Ovary (tissue), 10 donors: ENCODE measurements at places on chromosomes 7 and 10.

DNA sequence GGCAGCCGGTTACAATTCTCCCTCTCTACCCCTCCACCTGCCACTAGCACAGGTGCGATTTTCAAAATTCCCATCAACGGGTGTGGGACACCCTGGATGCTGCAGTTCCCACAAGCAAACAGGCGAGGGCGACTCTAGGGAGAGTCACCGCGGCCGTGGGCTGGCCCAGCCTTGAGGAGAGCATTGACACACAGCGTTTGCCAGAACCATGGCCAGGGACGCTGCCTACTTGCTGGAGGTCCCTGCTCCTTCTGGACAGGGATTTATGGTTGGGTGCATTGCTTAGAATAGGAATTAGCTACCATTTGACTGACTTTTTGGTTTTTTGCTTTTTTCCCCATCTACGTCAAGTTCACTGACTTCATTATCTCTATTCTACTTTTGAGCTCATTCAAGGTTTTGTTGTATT, 19.0 kb upstream of the CLDN4 start:
- DNase-seq = no peak

DNA sequence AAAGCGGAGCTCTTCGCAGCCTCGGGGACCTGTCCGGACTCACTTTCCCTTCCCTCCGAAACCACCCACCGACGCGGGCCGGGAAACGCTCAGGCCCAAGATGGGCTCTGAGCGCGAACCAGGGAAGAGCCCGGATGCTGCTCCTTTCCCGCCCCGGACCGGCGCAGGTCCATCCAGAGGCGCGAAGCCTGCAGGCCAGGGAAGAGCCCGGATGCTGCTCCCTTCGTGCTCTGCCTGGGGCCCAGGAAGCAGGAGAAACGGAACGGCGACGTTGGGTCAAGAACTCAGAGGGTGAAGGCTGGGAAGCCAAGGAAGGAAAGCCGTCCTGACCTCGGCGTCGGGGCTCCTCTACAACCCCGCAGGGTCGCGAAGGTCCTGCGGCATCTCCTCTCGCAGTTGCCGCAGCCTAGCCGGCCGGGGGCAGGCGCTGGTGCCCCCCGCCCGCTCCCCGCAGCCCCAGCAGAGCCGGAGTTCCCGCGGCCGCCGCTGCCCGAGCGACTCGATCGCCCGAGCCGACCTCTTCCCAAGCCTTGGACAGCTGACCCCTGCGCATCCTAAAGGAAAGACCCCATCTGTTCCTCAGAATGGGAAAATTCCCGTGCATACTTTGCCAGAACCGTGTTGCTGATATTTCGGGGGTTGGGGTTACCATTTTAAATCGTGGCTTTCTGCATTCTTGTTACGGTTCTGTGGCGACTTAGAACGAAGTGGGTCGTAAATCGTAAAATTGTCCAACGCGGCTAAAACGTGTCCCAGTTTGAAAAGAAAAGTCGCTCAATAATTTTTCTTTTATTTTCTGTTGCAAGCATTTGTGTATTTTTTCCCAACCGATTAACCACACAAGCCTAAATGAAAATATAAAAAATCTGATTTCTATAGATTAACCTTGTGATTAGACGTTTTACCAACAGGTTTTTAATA, 7.5 kb downstream of the HOXA1 start:
- no peak for DNase-seq

DNA sequence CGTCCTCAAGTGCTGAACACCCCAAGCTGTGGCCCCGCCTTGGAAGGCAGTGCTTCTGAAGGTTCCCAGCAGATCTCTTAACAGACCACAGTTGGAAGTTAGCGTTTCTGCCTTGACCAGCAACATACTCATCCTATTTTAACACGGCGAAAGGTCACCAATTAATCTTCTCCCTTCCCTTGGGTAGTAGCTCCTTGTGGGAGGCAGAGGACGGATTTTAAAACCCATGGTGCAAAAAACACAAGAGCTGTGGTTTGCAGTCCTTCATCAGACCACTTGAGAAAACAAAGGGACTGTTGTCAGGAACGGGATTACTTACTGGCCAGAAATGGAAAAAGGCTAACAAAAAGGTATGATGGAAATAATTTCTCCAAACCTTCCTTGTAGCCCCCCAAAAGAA, 87.3 kb downstream of the BEND7 start:
- DNase-seq = no peak

DNA sequence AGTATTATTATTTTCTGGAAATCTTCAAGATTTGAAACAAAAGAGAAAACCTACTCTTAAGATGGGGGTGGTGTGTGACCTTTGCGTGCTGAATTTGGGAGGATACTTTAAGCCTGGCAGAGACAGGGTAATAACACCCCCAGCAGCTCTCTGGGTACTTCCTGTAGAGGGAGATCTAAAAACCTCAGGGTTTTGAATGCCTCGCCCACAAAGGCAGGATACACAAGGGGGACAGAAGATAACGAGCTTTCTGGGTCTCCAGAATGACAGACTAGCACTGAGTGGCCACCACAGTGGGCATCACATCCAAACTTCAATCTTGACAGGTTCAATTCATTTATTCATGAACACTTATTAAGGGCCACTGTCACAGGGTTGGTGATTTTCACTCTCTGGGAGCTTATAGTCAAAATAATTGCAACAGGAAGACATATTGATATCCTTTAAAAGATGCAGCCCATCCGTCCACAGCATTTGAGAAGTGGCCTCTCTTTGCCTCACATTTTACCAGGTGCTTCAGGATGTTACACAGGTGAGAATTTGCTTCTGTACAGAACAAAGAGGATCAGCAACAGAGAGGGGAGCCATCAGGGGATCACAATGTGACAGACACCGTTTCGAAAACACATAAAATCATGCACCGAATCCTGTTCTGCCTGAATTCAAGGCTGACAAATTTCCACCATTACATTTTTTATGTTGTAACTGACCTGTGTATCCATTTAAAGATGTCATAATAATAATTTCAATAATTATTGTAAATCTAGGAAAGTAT, 14.3 kb downstream of the CPA1 start:
- DNase-seq = no peak

- DNase-seq = no peak
These were observed 108.9 kb downstream of the IPMK start for GRCh38 chr10:58158806-58159205.

DNA sequence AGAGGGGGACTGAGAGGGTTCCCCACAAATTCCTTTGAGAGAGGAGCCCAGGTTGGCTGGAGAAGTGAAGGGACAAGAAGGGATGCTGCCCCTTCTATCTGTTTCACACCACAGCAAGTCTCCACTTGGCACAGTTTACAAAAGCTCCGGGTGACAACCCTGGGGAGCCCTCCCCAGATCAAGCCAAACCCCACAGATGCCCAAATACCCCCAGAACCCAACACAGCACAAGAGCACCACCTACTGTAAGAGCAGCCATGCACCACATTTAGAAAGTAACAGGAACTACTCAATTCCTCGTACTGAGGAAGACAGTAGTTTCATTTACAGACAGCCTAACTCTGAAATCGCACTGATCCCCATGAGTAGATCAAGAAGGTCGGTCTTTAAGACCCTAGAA, 67.8 kb upstream of the ATP6V0A4 start:
- no peak for DNase-seq

- DNase-seq = no peak
These were observed 31.0 kb upstream of the STARD3NL start for GRCh38 chr7:38147005-38147404.

DNA sequence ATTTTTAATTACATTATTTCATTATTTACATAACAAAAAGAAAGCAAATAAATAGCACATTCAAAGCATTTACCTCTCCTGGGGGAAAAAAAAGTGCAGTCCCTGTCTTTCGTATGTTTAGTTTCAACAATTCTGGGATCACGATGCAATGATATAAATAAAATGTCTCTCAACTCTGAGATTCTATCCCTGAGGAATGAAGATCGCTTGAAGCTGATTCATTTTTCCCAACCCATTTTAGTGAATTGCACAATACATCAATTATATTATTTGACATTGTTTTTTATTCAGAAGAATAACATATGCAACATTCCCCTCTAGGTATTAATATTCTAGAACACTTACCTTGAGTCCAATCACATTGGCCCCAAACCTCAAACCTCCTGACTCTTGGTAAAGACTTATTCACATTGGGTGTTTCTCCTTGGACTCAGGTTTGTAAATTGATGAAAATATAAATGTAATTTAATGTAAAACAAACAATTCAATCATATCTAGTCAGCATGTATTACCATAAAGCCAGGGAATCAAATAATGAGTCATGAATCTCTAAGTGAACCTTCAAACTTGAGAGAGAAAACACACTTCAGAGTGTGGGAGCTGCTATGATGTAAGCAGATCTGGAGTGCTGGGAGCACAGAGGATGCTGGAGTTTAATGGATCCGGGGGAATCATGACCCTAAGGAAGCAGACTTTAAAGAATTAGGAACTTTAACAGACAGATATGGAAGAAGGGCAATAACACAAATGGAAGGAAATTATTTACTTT, 5.3 kb upstream of the SCIN start:
- DNase-seq = no peak

- DNase-seq = no peak
These were observed 181.5 kb upstream of the AOAH start for GRCh38 chr7:36905841-36906240.

- DNase-seq = no peak
These were observed 166.4 kb downstream of the MAD1L1 start for GRCh38 chr7:2066251-2066919.

DNA sequence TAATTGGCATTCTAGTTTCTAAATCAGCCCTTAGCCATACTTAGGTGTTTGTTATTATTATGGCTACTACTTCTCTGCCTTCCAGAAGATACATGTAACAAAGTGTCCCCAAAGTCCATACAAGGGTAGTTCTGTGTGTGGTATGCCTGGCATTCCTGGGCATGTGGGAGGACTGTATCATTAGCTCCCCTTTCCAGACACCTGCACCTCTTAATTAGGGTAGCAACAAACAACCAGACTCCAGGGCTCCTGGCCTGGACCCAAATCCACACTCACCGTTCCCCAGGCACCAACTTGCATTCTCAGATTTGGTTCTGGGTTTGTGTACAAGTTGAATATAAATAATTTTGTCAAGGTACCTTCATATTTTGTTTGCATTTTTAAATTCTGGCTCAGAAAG, 15.5 kb upstream of the CALD1 start:
- no peak for DNase-seq

- DNase-seq = no peak
These were observed 30.4 kb downstream of the MAD1L1 start for GRCh38 chr7:2202361-2202761.

DNA sequence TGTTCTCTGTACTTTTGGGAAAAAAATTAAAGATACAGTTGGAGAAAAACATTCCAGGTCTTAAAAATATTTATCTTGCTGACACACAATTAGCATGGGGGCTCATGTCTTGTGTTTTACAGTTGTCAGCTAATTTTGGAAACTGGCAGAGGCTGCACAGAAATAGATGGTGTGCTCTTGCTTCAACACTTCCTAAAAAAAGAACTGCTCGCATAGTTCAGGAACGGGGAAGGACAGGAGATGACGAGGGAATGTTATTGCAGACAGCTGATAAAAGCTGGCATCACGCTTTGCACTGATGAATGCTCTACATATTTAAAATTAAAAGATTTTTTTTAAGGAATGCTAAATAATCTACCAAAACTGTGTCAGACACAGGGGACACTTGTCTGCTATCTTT, 103.5 kb upstream of the CELF2 start:
- DNase-seq = no peak

- peak; percentile 60 for DNase-seq
These were observed 20.3 kb upstream of the IGF2BP3 start for GRCh38 chr7:23490357-23491135.

GRCh38 chr7:24549991-24550390, 23.3 kb upstream of the PALS2 start:
- DNase-seq = no peak

- DNase-seq = no peak
These were observed 87.4 kb downstream of the ARHGAP22 start for GRCh38 chr10:48517482-48517881.

- DNase-seq = no peak
These were observed 144.7 kb downstream of the PFKFB3 start for GRCh38 chr10:6347391-6347951.

- DNase-seq = no peak
These were observed 40.8 kb upstream of the DLD start for GRCh38 chr7:107850216-107850615.

DNA sequence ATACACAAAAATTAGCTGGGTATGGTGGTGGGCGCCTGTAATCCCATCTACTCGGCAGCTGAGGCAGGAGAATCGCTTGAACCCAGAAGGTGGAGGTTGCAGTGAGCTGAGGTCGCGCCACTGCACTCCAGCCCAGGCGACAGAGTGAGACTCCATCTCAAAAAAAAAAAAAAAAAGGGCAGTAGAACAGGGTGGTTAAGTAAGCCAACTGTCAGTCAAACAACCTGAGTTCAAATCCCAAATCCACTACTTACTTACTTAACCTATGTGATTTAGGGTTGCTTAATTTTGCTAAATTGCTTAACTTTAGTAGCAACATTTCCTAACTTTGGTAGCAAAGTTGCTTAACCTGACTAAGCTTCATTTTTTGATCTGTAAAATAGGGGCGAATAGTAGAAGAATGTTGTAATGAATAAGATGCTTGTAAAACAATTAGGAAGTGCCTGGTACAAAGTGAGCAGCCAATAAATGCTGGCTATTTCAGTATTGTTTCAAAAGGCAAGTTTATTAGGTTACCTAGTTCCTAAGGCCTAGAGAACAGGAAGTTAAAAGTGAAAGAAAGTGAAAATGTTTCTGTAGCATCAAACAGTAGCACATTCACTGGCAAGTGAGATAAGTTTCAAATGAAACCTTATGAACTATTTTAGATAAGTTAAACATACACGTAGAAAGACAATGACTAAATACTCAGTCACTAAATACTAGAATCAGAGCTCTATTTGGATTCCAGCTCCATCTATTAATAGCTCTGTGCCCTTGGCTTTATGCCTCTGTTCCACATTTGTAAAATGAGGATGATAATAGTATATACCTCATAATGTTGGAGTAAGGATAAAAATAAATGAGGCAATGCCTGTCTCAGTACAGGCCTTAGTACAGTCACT, 64.3 kb downstream of the HOXA1 start:
- no peak for DNase-seq

GRCh38 chr7:93030605-93031225, 87.1 kb downstream of the SAMD9 start:
- DNase-seq = no peak

DNA sequence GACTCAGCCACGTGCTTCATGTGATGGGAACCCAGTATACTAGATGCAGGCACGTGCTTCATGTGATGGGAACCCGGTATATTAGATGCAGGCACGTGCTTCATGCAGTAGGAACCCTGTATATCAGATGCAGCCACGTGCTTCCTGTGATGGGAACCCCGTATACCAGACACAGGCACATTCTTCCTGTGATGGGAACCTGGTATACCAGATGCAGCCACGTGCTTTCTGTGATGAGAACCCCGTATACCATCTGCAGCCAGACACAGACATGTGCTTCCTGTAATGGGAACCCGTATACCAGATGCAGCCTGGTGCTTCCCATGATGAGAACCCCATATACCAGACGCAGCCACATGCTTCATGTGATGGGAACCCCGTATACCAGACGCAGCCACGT, 44.0 kb downstream of the MGMT start:
- no peak for DNase-seq

DNA sequence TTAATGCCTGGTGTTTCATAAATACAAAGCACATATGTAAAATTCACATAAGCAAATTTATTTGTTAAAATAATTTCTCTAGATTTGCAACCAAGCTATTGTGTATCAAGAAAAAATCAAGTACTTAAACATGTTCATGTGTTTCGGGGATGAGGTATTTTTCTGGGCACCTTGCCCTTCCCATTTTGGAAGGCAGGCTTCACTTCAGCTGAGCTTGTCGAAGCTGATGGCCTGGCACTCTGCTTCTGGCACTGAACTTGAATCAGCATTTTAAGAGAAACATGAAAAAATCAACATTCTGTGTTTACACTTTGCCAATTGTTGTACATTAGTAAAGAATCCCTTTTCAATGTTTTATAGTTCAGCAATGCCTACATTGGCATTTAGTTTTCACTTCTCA, 179.1 kb upstream of the STEAP4 start:
- no peak for DNase-seq
